ENCODE measurements at places on chromosomes 12 and 14. TPM values are rescaled to one million over a fixed set of nuclear protein-coding genes. Genes with fewer than 3 reads are reported as not detected.

SERPINA1 gene
- total RNA-seq, result not detected

KRT79 gene
- total RNA-seq, result not detected

GPRC5A gene
- 56.1 TPM for total RNA-seq

RNU7-1 gene
- not detected for total RNA-seq

NINJ2 gene
- total RNA-seq, result 1.0 TPM

TSPAN8 gene
- 108 TPM for total RNA-seq

DPF3 gene
- 9.3 TPM for total RNA-seq

CLEC4E gene
- total RNA-seq, result not detected

E2F7 gene
- 16.7 TPM for total RNA-seq

OVCH1 gene
- 0.07 TPM for total RNA-seq

PCED1B gene
- 0.46 TPM for total RNA-seq

POLE2 gene
- total RNA-seq, result 2.8 TPM
